K562 (cell line): ENCODE measurements at places on chromosomes 3 and 15. TPM values are rescaled to one million over a fixed set of nuclear protein-coding genes. Genes with fewer than 3 reads are reported as not detected.

DNA sequence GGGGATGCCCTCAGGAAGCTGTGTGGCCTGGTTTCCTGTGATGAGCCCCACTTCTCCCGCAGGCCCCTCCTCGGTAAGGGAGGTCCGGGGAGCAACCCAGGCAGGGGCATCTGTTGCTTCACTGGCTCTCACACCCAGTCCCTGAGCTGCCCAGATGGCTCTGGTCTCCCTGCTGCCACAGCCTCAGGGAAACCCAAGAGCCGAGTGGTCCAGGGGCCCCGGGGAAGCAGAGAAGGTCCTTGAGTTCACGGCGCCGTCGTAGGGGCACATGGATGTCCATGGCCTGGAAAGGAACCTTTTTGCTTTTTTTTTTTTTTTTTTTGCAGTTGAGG lies 13.3 kb upstream of the LRRC15 start:
- no peak for DNase-seq

- DNase-seq, result no peak
These were observed 30.4 kb downstream of the OXNAD1 start for GRCh38 chr3:16295298-16295890.

The BTLA gene
- not detected in 2 replicates for polyA plus RNA-seq

DNA sequence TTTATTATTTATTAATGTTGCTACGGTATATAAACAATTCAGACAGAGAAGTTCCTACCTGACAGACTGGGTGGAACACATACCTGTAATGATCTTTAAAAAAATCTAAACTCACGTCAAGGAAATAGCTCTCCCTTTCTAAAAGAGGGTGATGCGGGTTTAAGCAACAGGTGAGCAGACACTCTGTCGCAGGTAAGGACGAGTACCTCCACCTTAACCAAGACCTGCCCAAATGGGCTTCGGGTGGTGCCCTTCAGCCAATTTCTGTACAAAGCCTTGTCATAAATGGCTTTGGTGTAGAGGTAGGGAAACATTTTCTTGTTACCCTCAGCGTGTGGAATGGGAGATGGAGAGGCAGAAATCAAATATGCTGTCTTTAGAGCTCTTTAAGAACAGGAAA lies 67.0 kb downstream of the CHSY1 start:
- no peak for DNase-seq

GRCh38 chr15:100918034-100918689 lies 995 bp upstream of the LRRK1 start:
- peak; percentile 77 for DNase-seq

DNA sequence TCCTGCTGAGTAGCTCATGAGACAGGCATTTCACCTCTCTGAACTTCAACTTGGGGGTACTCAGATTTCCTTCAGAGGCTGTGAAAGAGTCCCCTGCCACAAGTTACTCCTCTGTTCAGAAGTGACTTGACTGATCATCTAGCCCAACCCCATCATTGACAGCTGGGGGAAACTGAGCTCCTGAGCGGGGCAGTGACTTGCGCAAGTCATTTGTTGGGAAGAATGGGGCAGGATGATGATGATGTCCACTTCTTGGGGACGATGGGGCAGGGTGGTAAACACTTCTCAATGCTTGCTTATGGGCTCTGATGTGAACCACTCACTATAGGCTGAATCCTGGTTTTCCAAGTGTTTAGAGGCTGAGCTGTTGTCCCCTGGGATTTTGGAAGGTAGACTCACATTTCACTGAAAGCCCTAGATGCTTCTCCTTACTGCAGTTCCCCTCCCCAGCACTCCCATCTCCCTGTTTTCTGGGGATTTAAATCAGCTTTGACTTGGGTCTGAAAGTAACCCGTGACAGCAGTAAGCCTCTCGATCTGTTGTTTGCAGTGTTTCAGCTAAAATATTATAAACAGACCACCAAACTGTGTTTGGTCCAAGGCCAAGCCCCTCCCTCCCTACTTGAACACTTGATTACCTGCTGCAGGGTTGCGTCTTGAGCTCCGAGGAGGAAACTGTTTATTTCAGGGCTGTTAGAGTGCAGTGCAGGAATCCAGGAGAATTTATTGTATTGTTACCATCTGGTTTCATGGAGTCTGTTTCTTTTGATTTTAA lies 25.1 kb downstream of the SMAD3 start:
- DNase-seq, result no peak

- no peak for DNase-seq
These were observed 90.2 kb upstream of the LINGO1 start for GRCh38 chr15:77722759-77723460.

DNA sequence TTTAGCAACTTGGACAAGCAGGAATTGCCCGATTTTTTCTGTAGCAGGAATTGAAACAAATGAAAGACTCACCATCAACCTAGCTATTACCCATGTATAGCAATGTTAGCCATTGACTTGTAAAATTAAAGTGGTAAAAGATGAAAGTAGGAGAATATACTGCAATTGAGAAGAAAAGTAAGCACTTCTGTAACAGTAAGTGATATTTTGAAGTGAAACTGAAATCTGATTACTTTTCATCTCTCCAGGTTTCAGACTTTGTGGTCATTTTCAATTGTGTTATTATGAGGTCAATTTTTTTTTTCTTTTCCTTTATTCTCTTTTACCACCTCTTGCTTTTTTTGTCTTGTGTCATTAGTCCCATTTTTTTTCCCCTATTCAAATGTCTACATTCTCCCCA lies 1078.2 kb downstream of the ZPLD1 start:
- DNase-seq, result no peak

The DAG1 gene
- polyA plus RNA-seq, result 8.4 and 9.5 TPM in 2 replicates

DNA sequence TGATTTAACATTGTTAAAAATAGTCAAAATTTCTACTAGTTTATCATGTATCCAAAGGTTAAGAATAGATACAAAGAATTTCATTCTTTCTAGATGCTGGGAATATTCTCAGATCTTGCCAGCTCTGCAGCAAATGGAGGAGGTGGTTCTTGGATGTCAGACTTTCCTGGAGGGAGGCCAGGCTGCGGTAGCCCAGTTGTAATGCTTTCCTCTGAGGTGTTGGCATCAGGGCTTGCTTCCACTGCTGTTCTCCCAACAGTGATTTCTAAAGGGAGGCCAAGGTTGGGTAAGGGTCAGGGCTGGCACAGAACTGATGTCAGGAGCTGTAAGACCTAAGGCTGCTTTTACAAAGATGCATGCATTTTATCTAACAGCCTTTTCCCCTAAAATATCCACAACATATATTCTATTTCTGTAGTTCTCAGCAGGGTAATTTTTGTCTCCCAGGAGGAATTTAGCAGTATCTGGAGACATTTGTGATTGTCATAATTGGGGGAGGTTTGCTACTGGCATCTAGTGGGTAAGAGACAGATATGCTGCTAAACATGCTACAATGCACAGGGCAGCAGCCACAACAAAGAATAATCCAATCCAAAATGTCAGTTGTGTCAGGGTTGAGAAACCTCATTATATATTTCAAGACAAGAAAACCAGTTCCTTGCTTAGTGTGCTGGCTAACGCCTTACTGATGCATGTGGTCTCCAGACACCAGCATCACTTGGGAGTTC lies 42.0 kb upstream of the SPTSSB start:
- no peak for DNase-seq

DNA sequence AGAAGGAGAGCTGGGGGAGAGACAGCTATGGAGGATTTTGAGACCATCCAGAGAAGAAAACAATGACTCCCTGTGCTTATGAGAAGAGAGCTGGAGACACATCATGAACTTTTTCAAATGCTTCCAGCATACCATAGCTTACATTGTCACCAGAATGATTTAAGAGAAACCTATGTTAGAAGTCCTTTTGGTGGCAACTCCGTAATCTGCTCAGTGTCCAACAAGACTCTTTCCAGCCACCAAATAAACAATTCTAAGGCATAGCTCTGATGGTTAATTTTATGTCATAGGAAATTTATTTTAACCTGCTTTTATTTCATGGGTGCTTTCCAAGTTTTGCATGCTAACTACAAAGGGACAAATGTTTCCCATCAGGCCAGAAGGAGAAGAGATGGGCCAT lies 200.3 kb upstream of the MCTP2 start:
- no peak for DNase-seq

GRCh38 chr3:81920816-81921215 lies 159.4 kb upstream of the GBE1 start:
- DNase-seq, result no peak

GRCh38 chr3:133443649-133444422 lies 44.0 kb downstream of the BFSP2 start:
- DNase-seq, result no peak

DNA sequence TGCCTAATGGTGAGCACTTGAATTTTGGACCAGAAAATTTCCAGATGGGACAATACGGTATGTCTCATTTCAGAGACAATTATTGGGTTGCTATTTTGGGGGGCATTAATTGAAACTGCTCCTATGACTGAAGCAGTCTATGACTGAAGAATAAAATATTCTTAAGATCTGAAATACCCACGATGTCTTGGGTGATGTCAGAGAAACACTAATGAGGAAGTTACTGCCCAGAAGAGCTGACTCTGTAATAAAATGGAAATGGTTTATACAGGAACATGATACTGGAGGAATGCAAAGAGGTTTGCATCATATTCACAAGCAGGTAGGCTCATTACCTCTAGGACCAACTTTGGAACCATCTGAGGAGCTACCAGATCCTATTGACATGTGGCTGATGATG lies 68.7 kb downstream of the IL12A start:
- DNase-seq, result no peak

The CASR gene
- not detected in 2 replicates for polyA plus RNA-seq

The CACNA2D3 gene
- polyA plus RNA-seq, result not detected in 2 replicates

DNA sequence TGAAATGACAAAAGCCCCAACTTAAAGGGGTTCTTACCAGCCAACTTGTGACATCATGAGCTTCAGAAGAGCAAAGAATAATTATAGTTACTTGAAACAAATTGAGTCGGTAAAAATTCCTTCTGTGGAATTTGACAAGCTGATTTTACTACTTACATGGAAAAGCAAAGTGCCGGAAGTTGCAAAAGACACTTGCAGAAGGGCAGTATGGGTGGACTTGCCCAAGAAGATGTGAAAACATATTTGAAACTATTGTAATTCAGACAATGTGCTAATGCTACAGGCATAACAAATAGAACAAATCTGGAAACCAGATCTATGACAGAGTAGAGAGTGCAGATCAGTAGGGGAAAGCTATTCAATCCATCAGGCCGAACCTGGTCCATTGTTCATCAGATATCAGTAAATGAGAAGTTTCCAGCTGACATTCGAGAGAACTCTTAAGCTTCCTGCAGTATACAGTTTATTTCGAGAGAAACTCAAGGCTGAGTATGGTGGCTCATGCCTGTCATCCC lies 2.5 kb upstream of the KIF7 start:
- DNase-seq, result no peak

DNA sequence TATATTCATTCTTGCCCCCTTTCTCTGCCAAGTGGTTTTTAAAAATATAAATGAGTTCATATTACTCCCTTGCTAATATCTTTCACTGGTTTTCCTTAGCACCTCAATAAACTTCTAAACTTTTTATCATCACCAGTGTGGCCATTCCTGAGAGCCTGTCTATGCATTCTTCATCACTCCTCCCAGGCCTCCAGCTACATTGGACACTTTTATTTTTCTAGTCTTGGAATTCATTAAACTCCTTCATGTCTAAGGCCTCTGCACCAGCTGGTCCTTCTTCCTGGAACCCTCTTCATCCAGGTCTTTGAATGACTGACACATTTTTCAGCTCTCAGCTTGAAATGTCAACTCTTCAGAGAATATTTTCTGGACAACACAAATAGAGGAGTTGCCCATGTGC lies 120.4 kb upstream of the P2RY1 start:
- no peak for DNase-seq

- no peak for DNase-seq
These were observed 102.5 kb downstream of the ZMAT3 start for GRCh38 chr3:178969004-178969700.

DNA sequence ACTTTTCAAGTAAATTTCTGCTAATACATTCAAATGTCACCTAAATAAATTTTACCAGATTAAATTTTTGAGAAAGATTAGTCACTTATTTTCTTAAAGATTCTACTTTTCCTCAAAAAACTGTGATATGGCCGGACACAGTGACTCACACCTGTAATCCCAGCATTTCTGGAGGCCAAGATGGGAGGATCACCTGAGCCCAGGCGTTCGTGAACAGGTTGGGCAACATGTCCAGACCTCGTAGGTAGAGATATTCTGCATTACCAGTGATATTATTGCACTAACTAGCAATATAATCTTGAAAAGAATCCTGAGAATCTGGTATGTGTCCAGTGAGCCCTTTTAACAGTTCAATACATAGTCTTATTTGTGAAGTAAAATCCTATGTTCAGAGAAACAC lies 61.7 kb downstream of the CBLB start:
- DNase-seq, result no peak

The CFAP100 gene
- polyA plus RNA-seq, result not detected in 2 replicates

- DNase-seq, result no peak
These were observed 489.6 kb upstream of the RASGRP1 start for GRCh38 chr15:39054128-39054732.

- DNase-seq, result no peak
These were observed 871.9 kb upstream of the GBE1 start for GRCh38 chr3:82633319-82633718.

The ARRDC4 gene
- polyA plus RNA-seq, result 14.4 and 15.0 TPM in 2 replicates

The BLM gene
- 22.6 and 35.7 TPM in 2 replicates for polyA plus RNA-seq

GRCh38 chr3:152830245-152830644 lies 4.7 kb upstream of the P2RY1 start:
- no peak for DNase-seq

GRCh38 chr3:3851621-3852323 lies 52.5 kb downstream of the LRRN1 start:
- no peak for DNase-seq

The PDE12 gene
- 8.5 and 10.0 TPM in 2 replicates for polyA plus RNA-seq

The KLHL18 gene
- polyA plus RNA-seq, result 40.4 and 43.6 TPM in 2 replicates

DNA sequence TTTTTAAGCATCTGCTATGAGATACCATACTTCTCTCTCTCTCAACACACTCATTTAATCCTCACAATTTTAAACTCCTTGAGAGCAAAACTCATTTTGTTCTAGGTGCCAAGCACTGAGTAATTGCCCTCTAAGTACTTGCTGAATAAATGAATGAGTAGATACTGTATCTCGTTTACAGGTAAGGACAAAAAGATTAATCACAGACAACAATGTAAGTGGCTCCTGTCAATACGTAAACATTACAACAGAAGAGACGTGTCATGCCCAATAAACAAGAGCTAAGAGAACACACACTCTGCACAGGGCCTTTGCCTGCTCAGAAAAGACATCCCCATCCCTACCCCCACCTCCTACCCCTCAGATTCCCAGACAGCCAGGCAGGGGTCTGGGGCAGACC lies 59.8 kb downstream of the CHSY1 start:
- no peak for DNase-seq

GRCh38 chr15:85700767-85701166 lies 94.0 kb downstream of the KLHL25 start:
- DNase-seq, result no peak

DNA sequence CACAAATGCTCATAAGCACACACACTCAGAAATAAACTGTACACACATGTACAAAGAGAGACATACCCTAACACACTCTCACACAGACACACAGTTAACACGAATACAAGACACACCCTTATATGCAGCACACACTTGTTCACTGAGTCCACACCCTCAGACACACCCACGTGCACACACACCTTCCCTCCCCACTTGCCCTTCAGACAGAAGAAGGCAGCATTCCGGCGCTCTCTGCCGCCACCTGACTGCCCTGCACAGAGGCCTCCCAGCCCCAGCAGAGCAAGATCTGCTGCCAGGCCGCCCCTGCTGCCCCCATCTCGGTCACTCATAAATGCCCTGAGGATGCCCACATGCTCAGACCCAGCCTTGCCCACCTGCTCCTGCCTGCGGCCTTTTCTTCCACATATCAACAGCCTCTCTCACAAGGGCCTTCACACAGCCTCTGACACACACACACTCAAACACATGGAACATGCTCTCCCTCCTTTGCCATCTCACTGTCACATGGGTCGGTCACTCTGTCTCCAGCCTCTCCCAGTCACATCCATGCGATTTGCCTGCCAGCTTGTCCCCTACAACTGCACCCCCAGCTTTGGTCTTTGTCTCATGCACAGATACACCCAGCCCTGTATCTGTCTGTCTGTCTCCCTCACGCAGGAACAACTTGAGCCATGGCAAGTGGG lies 71.1 kb downstream of the EPHB3 start:
- DNase-seq, result no peak
